Right forelimb (tissue), 1 donor: ENCODE measurements at places on chromosomes 13 and 19.

GRCh38 chr19:23512151-23512925, 117.1 kb upstream of the ZNF91 start:
- DNase-seq: no peak

GRCh38 chr13:77697217-77698103, at the start of gene SLAIN1:
Gene SLAIN1, plus strand, starts transcription at chr13:77697687. Its CDS starts 227 bp downstream, at chr13:77697914.
- DNase-seq: peak; percentile 78

DNA sequence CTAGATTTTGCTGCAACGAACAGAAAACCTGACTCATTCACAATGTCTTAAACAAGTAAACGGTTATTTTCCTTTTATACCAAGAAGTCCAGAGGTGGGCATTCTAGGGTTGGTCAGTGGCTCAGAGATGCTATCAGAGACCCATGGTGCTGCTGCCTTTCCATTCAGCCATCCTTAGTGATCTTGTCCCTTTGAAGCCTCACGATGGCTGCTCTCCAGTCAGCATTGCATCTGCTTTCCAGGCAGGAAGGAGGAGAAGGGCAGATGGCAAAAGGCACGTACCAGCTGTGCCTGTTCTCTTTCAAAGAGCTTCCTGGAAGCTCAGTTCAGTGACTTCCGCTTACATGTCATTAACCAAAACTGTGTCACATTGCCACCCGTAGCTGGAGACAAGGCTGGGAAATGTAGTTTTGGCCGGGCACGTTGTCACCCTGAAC, 30.1 kb downstream of the WDFY2 start:
- DNase-seq: peak; percentile 55

DNA sequence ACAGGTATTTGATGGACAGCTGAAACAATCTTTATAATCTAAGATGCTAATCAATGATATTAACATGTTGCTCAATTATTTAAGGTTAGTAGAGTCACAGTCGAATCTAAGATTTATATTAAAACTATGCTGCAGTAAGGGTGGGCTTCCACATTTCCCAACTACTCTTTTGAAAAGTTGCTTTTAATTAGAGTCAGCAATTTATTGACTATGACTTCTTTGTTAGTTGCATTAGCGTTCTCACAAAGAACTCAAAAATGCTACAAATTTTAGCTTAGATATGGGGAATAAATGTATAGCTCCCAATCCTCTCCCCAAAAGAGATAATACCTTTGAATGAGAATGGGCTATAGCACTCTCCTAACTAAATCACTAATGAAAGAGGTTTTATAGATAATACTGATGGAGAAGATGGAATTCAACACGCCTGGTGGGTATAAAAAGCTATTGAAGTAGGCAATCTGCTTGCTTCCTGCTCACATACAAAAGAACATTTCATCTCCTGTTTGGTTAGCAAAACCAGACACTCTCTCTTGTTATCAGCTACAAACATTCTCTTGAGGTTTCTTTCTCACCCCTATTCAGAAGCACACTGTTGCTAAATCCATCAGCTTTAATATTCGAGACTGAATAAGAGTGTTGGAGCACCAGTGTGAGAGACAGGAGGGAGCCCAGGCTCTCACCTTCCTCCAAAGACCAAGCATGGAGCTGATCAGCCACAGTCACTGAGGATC, 2.4 kb upstream of the FLT1 start:
- no peak for DNase-seq

GRCh38 chr19:56116606-56117005, 4.5 kb downstream of the ZNF787 start:
- no peak for DNase-seq
